Activated effector memory CD4-positive, alpha-beta T cell treated with Interleukin-2 at 50 U/mL for 16 hours (primary cell): ENCODE measurements at places on chromosomes 3 and 15.

DNA sequence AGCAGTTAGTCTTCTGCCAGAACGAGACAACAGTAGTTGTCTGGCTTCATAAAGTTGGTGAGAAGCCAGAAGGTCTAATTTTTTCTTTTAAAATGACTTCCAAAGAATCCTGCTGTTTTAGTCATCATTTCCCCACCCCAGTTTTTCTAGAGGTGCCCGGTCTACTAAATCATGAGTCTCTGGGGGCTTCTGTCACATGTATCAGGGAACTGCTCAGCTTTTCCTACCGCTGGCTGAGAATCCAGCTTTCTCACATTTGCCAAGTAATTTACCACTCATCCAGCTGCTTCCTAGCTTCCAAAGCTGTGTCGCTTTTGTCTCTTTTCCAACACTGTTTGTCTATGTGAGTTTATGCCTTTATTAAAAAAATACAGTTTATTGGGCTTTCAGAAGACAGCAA lies 183.3 kb downstream of the NSUN3 start:
- no peak for DNase-seq

- DNase-seq = no peak
Observed at GRCh38 chr3:169701457-169701856, 37.9 kb upstream of the MECOM start.

DNA sequence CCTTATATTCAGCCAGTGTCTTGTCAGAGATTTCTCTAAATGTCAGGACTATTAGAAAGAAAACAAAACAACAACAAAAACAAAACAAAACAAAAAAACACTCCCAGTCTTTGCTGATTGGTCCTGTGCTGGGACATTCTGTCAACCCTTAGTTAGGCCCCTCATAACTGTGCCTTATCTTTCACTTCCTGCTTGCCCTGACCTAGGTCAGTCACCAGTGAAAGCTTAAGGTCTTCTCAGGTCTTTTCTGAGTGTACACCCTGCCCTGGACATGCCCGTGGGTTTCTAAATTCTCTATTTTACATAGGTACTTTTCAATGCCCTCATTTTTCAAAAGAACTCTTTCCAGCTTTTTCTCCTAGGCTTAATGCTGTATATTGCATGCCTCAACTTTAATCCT lies 454.1 kb downstream of the GRM7 start:
- DNase-seq = no peak

DNA sequence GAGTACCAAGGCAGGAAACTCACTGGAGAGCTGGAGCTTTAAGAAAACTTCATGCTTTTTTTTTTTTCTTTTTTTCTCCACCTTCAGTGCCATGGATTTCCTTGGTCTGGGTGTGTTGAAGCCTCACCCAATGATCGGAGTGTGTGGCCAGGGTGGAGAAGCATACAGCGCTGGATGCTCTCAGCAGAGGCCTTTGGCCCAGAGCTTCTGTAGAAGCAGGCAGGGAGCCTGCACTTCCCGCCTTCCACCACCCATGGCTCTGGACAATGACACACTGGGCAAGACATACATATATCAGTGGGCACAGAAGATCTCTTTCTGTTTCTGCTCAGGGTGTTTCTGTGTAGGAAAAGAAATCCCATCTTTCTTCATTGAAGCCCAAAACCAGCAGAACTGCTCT lies 55.8 kb upstream of the ACAD9 start:
- DNase-seq = no peak

DNA sequence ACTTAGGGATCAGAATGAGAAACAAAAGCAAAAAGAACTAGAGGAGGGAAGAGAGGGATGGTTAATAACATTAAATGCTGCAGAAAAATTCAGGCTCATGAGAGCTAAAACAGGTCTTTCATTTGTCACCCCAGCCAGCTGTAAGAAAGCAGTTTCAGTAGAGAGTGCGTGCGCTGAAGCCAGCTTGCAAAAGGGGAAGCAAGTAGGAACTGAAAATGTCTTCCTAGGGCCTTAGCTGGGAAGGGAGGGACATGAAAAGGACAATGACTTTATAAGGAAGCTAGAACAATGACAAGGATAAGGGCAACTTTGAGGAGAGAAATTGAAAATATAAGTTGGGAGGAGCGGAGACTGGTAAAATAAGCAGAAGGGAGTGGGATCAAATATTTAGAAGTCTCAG lies 3.1 kb downstream of the CIAO2A start:
- no peak for DNase-seq

GRCh38 chr3:150394606-150395005 lies 13.5 kb upstream of the TSC22D2 start:
- DNase-seq = no peak

- DNase-seq = no peak
Observed at GRCh38 chr3:159169828-159170227, 368.0 kb downstream of the MFSD1 start.

- peak; percentile 33 for DNase-seq
Observed at GRCh38 chr3:32392536-32393302, 1.1 kb downstream of the CMTM7 start.

- DNase-seq = no peak
Observed at GRCh38 chr3:55343486-55344357, 143.4 kb downstream of the WNT5A start.

DNA sequence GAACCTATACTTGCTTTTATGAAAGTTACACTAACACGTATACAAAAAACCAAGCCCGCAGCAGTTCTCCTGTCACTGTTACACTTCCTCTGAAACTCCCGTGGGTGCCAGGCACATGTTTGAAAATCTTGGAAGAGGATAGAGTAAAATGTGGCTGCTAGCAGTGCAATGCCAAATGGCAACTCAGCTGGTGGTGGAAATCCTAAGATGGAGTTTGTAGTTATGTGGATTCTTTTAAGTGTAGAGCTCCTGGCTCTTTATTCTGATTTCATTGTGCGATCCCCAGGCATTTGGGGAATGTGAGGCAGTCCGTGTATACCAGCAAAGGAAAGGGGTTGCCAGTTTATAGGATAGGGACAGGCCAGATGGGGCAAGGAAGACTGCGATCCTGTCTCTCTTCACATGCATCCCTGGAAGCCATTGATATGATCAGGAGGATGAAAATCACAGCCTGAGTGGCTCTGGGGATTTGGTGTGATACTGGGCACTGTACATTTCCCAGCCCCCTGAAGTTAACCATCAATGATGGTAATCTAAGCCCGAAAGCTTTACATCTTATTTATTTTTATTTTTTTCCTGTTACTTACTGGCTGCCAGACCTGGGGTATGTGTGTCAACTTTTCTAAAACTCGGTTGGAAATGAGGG lies 1.1 kb downstream of the STAC start:
- no peak for DNase-seq

GRCh38 chr3:24160424-24161095 lies 215.5 kb downstream of the NR1D2 start:
- DNase-seq = no peak

- DNase-seq = no peak
Observed at GRCh38 chr3:138289701-138290100, 40.0 kb downstream of the NME9 start.

DNA sequence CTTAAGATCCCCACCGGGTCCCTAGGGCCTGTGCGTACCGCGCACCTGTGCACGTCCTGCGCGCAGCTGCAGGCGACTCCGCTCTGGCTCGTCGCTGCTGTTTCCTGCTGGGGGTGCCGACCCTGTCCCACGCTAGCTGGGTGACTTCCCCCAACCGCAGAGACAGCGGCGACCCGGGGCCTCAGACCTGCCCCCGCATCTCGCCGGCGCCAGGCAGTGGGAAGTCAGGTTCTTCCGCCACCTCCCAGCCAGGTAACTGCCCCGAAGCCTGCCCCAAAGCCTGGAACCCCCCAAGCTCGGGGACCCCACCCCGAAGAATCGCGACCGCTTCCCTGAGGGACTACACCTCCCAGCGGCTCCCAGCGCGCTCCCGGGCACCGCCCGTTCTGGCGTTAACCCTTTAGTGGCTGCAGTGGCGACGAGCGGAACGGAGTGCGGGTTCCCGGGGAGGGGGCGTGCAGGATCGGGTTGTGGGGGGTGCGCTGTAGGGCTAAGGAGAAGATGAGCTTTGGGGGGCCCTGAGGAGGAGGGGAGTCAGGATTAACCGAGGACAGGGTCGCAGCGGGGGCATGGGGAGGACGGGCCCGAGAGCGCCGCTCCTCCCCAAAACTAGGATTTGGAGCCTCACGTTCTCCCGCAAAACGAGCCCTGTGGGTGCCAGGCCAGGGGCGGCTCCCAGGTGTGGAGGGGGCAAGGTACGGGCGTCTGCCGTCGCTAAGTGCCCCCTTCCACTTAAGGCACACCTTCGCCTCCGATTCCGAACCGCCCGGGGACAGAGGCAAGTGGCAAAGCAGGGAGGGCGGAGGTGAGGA lies 589 bp downstream of the NEIL1 start:
- peak; percentile 44 for DNase-seq

DNA sequence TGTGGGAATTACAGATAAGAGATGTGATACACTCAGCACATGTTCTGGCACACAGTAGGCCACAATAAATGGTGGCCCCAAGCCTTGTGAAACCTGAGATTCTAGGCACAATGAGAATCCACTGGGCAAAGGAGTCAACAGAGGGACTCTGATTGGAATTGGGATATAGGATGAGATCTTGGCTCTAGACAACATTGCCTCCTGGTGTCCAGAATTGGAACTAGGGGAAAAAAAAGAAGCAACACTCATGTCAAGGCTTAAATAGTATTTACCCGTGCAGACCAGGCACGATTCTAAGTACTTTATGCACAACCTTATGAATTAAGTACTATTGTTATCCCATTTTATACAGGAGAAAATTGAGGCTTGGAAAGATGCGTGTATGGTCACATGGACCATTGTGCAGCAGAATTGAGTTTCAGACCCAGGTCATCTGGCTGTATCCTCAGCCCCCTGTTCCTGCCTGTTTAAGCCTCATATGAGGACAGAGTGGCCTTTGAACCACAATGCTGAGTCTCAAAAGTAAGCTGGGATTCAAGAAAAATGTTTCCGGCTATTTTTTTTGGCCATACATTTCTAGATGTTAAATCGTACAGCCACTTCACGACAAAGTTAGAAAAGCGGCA lies 124.8 kb downstream of the SV2B start:
- DNase-seq = no peak

DNA sequence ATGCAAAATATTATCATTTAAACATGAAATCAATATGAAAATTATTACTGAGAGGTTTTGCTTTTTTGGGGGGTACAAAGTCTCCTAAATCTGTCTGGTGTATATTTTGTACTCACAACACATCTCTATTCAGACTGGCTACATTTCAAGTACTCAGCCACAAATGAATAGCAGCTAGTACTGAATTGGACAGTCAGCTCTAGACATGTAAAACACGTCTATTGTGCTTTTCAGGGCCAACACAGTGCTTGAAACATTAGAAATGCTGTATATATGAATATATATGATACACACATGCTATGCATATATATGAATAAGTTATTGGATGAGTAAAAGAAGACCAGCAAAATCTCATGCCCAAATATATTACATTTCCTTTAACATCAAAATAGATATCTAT lies 103.8 kb upstream of the CFAP20DC start:
- no peak for DNase-seq

GRCh38 chr15:74243431-74243830 lies 7.3 kb downstream of the CCDC33 start:
- DNase-seq = no peak

- no peak for DNase-seq
Observed at GRCh38 chr15:62437753-62438152, 272.7 kb upstream of the C2CD4B start.

- DNase-seq = no peak
Observed at GRCh38 chr3:13891492-13892073, 11.7 kb upstream of the WNT7A start.

DNA sequence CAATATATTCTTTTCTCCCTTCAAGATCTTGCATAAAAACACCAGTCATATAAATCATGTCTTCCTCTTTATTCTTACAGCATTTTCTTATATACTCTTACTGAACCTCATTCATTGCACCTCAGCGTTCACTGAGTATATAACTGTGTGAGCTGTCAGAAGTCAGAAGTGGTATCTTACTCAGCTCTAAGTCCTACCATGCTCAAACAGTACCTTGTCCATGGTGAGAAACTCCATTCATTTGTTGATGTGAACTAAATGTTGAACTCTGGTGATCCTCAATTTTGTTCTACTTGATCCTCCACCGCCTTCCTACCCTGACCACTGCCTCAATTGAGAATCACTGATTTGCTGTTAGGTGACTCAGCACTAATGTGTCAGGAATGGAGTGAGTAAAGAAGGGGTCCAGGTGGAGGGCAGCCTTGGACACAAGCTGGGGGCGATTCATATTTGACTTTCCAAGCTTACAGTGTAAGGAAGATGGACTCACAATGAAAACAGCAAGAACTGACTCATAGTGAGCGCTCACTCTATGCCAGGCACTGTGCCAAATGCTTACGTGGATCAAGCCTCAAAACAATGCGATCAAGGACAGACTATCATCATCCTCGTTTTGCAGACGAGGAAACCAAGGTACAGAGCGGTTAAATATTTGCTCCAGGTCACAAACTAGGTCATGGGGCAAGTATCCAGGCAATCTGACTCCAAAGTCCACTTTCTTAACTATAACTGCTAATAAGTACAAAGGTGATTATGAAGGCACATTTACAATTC lies 13.5 kb upstream of the ZFYVE19 start:
- no peak for DNase-seq

DNA sequence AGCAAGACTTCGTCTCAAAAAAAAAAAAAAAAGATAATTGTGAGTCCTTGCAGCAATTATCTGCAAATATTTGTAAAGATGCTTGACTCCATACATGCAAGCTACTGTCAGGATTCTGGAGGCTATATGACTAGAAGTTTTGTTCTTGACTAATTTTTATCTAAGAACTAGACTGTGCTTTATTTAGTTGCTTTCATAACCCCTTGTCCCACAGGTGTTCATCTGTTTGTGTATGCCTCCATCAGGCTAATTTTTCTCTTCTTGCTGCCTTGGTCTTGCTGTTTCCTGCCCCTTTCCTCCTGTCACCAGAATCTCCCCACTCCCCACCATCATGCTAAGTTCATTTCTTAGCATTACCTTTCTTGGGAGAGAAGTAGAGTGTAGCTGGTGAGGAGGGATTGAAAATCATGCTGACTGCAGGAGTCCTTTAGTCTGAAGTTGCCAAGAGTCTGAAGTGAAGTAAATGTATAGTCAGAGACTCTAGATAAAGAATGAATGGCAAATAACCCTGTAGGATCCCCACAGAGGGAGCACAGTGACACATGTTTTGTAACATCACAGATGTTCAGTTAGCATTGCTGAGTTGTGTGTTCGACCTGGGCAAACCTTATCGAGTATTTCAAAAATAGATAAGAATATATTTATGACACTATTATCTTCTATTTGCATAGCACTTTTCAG lies 12.5 kb downstream of the ST3GAL6 start:
- no peak for DNase-seq

DNA sequence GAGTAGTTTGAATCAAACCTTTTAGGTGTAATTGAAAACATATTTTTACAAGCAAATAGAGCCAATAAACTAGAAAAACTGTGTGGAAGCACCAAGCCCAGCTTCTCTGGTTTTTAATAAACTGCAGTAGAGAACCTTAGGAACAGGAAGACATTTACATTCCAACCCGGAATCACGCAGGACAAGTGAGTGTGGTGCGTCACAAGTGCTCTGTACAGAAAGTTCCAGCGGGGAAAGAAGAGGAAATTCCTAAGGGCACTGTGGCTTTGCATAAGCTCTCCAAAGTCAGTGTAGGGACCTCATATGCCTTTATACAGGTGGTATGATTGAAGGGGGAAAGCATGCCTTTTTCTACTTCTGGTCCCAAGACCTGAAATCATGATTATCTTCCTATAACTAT lies 21.6 kb downstream of the COL8A1 start:
- no peak for DNase-seq
